ENCODE measurements at places on chromosomes 6 and 20. TPM values are rescaled to one million over a fixed set of nuclear protein-coding genes. Genes with fewer than 3 reads are reported as not detected.

Gene RAET1E
- not detected for total RNA-seq

Gene ZNF311
- 0.36 TPM for total RNA-seq

Gene PPP1R3G
- 0.18 TPM for total RNA-seq

Gene BTN1A1
- total RNA-seq = not detected

Gene TRIM15
- not detected for total RNA-seq

Gene RBBP8NL
- not detected for total RNA-seq

Gene MAP7
- total RNA-seq = 0.36 TPM

Gene MARCKS
- 40.7 TPM for total RNA-seq

Gene SLCO4A1
- 0.56 TPM for total RNA-seq

Gene EMILIN3
- under 0.01 TPM for total RNA-seq

Gene FBXO9
- total RNA-seq = 36.1 TPM

GRCh38 chr20:20808016-20808415 lies 95.6 kb upstream of the RALGAPA2 start:
- H3K4me3 ChIP-seq = no peak overlapping the region
- H3K27me3 ChIP-seq = no peaks in the 10 kb centered on the region
- no peak overlapping the region for H3K27ac ChIP-seq

DNA sequence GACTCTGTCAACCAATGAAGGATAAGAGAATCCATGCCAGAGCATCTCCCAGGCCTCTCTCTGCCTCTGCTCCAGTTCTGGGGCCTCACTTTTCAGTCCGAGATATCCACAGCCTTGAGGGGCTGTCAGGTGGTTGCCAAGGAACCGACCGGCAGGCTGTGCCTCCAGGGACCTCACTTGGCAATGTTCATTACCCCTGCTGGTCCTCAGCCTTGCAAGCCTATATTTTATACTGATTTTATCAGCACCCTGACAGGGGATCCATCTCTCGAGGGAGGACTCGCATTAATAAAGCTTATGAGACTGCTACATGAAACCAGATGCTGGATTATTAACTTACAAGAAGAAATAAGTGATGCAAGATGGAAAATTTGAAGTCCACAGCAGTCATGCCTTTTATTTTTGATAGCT lies 39.9 kb downstream of the TMC2 start:
- no peak overlapping the region for H3K27ac ChIP-seq
- DNase-seq = no peak
- no peaks in the 10 kb centered on the region for H3K4me1 ChIP-seq
- H3K36me3 ChIP-seq = no peaks in the 10 kb centered on the region

GRCh38 chr6:166271376-166271765 lies 36.8 kb downstream of the PRR18 start:
- peaks cover 18% of the 10 kb centered on the region for H3K27me3 ChIP-seq
- no peaks in the 10 kb centered on the region for H3K4me1 ChIP-seq
- H3K4me3 ChIP-seq = no peak overlapping the region

DNA sequence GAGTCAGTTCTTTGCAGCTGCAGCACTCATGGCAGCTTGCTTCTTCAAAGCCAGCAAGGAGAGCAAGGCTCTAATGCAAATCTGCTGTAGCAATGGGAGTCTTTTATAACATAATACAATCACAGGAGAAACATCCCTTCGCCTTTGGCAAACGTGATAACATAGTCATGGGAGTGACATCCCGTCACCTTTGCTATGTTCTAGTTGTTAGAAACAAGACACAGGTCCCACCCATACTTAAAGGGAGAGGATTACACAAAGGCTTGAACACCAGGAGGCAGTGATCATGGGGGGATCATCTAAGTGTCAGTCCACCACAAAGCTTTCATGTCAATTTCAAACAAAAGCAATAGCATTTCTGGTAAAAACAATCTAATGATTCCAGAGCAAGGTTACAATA lies 40.1 kb upstream of the PHACTR2 start:
- no peak overlapping the region for H3K4me3 ChIP-seq
- H3K36me3 ChIP-seq = no peaks in the 10 kb centered on the region
- H3K27ac ChIP-seq = no peak overlapping the region
- no peak for DNase-seq

DNA sequence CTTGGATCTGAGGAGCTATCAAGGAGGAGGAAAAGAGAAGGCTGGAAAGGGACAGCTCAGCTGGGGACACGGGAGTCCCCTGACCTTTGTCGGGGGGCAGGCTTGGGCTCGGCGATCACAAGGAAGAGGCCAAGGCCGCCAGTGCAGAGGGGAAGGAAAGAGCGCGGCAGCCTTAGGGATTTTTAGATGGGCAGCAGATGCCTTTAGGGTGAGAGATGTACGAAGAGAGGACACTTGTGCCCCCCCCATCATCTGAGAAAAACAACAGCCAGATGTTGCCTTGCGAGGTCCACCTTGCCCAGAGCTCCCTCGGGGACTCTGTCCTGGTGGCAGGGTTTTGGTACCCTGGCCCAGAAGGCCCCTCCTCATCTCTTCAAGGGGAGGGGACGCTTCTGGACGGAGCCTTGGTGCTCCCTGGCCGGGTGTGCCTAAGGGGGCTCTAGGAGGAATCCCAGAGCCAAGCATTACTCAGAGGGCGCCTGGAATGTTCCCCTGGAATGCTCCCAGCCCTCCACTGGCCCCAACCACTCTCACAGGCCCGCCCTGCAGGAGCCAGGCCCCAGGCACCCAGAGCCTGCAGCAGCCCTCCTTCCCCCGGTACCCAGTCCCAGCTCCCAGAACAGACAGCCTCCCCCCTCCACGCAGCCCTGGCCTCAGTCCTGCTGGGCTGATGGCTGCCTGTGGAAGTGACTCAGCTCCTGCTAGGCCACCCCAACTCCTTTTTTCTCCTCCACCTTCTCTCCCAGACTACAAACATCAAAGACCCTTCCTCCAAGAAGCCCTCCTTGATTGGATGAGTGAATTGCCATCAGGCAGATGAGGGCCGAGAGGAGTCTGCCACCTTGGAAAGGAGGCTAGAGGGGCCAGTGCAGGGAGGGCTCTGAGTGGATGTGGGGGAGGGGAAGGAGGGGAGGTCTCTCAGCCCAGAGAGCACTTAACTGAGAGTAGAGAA lies 1.8 kb downstream of the ADAM33 start:
- no peak overlapping the region for H3K4me3 ChIP-seq
- H3K27me3 ChIP-seq = peaks cover 13% of the 10 kb centered on the region
- DNase-seq = peak; percentile 48
- H3K4me1 ChIP-seq = peaks cover 20% of the 10 kb centered on the region
- H3K36me3 ChIP-seq = no peaks in the 10 kb centered on the region

DNA sequence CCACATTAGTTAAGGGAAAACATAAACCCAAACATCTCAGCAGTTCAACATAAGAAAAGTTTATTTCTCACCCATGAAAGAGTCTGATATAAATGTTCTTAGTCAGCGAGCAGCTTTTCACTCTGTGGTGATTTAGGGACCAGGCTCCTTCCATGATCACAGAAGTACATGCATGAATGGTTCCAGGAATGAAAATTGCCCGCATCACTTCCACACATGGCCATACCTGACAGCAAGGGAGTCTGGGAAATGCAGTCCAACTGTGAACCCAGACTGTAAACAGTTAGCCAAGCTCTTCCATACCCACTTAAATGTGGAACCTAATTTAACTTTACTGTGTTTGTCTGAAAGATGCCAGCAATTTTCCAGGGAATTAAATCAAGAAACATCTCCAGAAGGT lies 353.9 kb downstream of the HACE1 start:
- no peak overlapping the region for H3K4me3 ChIP-seq
- DNase-seq = no peak
- H3K27me3 ChIP-seq = no peaks in the 10 kb centered on the region
- no peak overlapping the region for H3K27ac ChIP-seq
- H3K4me1 ChIP-seq = no peaks in the 10 kb centered on the region

DNA sequence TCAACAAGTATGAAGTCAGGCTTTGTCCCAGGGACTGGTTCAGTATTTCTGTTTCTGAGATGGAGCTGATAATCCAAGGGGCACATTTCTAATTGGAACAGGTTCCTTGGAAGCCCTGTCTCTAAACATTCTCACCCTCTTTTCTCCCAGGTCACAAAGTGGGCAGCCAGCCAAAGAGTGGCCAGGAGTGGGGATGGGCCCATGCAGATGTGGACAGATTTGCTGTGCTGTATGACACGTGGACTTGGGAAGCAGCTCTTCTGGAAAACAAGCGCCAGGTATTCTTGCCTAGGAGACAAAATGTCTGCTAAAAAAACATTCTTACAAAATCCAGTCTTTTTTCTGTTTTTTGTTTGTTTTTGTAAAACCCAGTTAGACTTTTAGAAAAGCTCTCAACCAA lies 140.2 kb downstream of the CD164 start:
- H3K27ac ChIP-seq = no peak overlapping the region
- H3K4me3 ChIP-seq = no peak overlapping the region
- H3K27me3 ChIP-seq = no peaks in the 10 kb centered on the region

- H3K27me3 ChIP-seq = no peaks in the 10 kb centered on the region
- peaks cover 20% of the 10 kb centered on the region for H3K4me1 ChIP-seq
- no peak overlapping the region for H3K27ac ChIP-seq
- DNase-seq = peak; percentile 78
- H3K36me3 ChIP-seq = no peaks in the 10 kb centered on the region
- no peak overlapping the region for H3K4me3 ChIP-seq
These were observed 113.5 kb downstream of the JARID2 start for GRCh38 chr6:15359335-15359862.

GRCh38 chr20:46704714-46705377 lies 4.6 kb upstream of the SLC2A10 start:
- peak overlapping the region; percentile 74 for H3K27ac ChIP-seq
- peaks cover 6% of the 10 kb centered on the region for H3K4me1 ChIP-seq
- no peaks in the 10 kb centered on the region for H3K27me3 ChIP-seq
- no peak overlapping the region for H3K4me3 ChIP-seq
- no peak for DNase-seq

DNA sequence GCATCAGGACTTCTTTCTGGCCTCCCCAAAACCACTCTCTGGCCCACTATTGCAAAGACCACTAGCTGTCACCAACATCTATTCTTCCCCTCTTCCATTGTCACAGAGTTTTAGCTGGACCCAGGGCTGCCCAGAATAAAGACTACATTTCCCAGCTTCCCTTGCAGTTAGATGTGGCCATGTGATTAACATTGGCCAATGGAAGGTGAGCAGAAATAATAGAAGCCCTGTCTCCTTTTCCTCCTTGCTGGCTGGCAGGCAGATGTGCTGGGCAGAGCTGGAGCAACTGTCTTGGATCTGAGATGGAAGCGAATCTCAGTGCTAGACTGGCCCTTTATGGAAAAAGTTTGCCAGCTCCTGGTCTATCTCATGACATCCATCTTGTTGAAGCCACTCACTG lies 97.0 kb downstream of the KCNB1 start:
- H3K4me1 ChIP-seq = no peaks in the 10 kb centered on the region
- no peak overlapping the region for H3K27ac ChIP-seq
- no peaks in the 10 kb centered on the region for H3K36me3 ChIP-seq
- peak; percentile 22 for DNase-seq
- H3K4me3 ChIP-seq = no peak overlapping the region

GRCh38 chr20:57076152-57076652 lies 190.2 kb downstream of the BMP7 start:
- no peak overlapping the region for H3K27ac ChIP-seq
- no peak for DNase-seq
- no peak overlapping the region for H3K4me3 ChIP-seq
- H3K36me3 ChIP-seq = no peaks in the 10 kb centered on the region
- H3K4me1 ChIP-seq = no peaks in the 10 kb centered on the region
- H3K27me3 ChIP-seq = no peaks in the 10 kb centered on the region

- H3K4me3 ChIP-seq = peak overlapping the region; percentile 60
- DNase-seq = no peak
- H3K4me1 ChIP-seq = peaks cover 5% of the 10 kb centered on the region
- peaks cover 45% of the 10 kb centered on the region for H3K27me3 ChIP-seq
- H3K27ac ChIP-seq = no peak overlapping the region
- H3K36me3 ChIP-seq = no peaks in the 10 kb centered on the region
These were observed 1.4 kb downstream of the BMP6 start for GRCh38 chr6:7727086-7727945.

DNA sequence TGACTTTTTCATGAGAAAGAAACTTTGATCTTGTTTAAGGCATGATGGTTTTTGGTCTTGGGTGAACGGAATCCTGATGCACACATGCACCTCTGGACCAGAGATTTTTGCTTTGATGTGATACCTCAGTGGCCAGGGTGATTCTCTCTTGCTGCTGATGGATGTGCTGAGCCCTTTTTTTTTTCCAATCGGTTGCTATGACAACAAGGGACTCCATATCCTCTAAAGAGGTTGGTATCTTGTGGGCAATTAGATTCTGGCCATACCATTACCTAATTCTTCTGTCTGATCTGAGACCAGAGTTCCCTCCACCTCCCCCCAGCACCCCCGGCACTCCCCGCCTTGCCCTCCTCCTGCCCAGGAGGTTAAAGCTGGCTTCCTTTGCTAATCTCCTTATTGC lies 24.9 kb downstream of the PDYN start:
- no peak for DNase-seq
- no peak overlapping the region for H3K27ac ChIP-seq

GRCh38 chr6:130269969-130270635 lies 47.4 kb upstream of the SAMD3 start:
- no peaks in the 10 kb centered on the region for H3K36me3 ChIP-seq
- no peak for DNase-seq
- H3K27me3 ChIP-seq = no peaks in the 10 kb centered on the region
- H3K27ac ChIP-seq = no peak overlapping the region

DNA sequence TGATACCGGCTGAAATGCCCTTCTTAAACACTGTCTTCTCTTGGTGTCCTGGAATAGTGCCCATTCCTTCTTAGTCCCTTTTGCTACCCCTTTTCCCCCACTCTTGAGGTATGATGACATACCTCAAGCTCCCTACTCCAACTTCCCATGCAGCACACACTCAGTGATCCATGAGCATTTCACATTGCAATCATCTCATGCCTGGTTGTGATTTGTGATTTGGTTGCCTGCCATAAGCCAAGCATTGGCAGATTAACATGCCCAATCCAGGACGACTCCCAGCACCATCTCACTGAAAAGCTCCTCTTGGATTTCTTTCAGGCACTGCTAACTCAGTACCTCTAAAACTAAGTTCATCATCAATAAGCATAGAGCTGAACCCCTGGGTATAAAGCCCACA lies 14.7 kb upstream of the PTPRA start:
- H3K4me1 ChIP-seq = no peaks in the 10 kb centered on the region
- no peak overlapping the region for H3K4me3 ChIP-seq
- no peak overlapping the region for H3K27ac ChIP-seq
- no peaks in the 10 kb centered on the region for H3K27me3 ChIP-seq

DNA sequence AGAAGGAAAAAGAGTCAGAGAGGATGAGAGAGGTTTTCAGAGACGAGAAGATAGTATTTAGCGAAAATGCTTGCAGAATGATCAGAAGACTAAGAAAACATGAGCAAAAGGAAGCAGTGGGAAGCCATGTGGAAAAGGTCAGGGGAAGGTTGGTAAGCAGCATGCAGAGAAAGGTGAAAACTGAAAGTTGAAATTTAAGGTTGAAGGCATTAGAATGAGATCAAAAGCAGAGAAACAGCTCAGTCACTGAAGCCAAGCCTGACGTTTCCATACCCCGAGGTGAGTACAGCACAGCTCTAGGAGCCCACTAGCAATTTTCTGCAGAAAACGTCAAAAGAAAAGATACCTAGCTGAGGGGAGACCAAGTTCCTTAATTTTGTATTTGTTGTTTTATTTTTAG lies 19.1 kb upstream of the TFB1M start:
- peaks cover 4% of the 10 kb centered on the region for H3K4me1 ChIP-seq
- no peaks in the 10 kb centered on the region for H3K27me3 ChIP-seq
- no peak overlapping the region for H3K27ac ChIP-seq
- no peak for DNase-seq

- H3K36me3 ChIP-seq = no peaks in the 10 kb centered on the region
- H3K4me1 ChIP-seq = no peaks in the 10 kb centered on the region
- no peak overlapping the region for H3K27ac ChIP-seq
- no peak for DNase-seq
- no peaks in the 10 kb centered on the region for H3K27me3 ChIP-seq
These were observed 34.2 kb downstream of the FOXC1 start for GRCh38 chr6:1643830-1644445.
